ENCODE measurements at places on chromosomes 1 and 21.
A peak's percentile ranks its signal among the peaks of the same experiment; 100 is the strongest.

GRCh38 chr1:119336848-119337247 lies 31.7 kb upstream of the HAO2 start:
- no peak for DNase-seq

GRCh38 chr1:43822040-43822690 lies 111.4 kb upstream of the ARTN start:
- peak; percentile 88 for DNase-seq

- DNase-seq = no peak
Observed at GRCh38 chr1:29490204-29490934, 254.0 kb downstream of the PTPRU start.

DNA sequence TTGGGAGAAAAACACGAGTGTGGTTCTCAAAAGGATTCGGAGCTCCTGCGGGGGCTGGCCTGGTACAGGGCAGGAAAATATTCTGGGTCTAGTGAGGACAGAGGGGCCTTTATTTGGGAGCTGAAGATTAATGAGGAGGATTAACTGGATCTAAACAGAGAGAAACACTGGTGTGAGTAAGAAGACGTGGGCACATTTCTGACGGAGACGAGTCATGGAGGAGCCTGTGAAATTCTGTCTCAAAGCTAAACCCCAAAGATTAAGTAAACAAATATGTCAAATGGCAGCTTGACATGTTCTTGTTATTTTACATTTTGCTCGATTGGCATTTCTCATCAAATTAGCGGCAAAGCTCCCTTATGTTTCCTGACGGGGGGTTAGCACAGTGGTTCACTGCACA lies 12.8 kb downstream of the PROK1 start:
- peak; percentile 20 for DNase-seq

- DNase-seq = no peak
Observed at GRCh38 chr1:13498553-13498952, 15.2 kb downstream of the LRRC38 start.

DNA sequence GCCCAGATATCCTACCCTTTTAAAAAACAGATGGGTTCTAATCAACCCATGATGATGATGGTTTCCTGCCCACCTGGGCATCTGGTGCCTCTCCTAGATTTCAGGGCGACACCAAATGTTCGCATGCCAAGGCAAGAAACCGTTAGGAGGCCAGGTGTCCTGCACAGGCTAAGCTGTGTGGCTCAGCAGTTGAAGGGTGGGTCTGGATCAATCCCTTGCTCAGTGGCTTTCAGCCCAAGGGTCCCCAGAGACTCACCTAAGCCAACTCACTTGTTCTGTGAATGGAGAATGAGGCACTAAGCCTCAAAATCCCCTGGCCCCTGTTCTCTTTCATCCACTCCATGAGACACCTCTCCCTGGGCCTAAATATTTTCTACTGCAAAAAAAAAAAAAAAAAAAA lies 169.1 kb upstream of the EDN2 start:
- DNase-seq = no peak

GRCh38 chr21:42404539-42404938 lies 837 bp downstream of the UBASH3A start:
- DNase-seq = no peak

DNA sequence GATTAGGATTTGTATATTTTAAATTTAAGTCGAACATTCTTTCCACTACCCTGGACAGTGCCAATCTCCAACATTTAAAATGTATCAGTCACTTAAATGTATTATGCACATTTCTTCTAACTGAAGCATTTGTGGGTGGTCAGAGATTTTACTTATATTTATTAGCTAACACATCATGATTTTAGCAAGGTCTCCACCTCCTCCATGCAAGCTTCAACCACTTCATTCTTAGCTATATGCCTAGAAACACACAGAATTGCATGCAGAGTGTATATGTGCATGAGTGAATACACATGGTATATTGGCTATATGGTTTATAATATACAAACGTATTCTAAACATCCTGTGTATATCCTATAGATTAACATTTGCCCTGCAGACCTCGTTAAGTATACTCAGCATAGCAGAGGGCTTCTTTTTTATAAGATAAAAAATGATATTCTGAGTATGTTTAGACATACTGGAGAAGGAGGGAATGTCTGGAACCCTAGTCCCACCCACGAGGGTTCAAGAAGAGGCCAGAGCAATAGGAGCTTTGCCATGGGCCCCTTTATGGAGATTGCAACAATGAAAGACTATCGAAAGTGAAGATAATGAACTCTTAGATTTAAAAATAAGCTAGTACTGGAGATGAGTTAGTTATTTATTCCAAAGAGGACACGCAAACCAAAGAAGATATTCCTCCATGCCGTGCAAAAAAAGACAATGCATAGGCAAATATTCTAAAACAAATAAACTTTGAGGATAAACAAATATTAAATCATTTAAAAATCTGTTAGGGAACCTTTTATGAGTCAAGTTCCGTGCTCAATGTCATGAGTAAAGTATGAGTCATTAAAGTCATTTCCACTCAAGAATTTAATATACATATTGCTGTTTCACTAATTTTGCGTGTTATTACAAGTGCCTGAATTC lies 480.4 kb downstream of the SIPA1L2 start:
- DNase-seq = peak; percentile 53

GRCh38 chr1:96361961-96362360 lies 359.6 kb upstream of the PTBP2 start:
- peak; percentile 50 for DNase-seq

- no peak for DNase-seq
Observed at GRCh38 chr21:15309721-15310120, 244.9 kb upstream of the NRIP1 start.

DNA sequence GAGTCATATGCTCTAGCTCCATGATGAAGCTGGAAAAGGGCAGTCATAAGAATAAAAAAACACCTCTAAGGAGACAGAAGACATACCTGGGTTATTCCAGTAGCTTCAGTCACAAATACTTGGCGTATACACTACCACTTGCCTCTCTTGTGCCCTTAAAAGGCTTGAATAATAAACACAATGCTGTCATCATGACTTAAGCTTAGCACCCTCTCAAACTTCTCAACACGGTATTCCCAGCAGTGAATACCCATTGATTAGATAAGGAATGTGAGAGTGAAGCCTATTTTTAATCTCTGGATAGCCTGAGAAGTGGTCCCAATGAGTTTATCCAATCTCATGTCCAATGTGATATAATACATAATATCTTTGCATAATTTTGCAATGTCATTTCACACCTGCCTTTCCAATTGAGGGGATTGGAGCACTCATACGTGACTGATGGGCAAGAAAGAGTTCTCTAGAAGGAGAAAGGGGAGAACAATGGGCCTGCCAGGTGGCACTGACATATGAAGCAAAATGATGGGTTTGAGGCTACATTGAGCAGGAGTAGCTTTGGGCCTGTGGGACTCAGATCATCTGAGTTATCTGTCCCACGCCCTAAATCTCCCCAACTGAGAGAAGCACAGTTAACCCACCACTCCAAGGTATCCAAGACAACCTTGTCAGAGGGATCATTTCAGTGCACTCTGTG lies 298.6 kb upstream of the DAB1 start:
- no peak for DNase-seq

DNA sequence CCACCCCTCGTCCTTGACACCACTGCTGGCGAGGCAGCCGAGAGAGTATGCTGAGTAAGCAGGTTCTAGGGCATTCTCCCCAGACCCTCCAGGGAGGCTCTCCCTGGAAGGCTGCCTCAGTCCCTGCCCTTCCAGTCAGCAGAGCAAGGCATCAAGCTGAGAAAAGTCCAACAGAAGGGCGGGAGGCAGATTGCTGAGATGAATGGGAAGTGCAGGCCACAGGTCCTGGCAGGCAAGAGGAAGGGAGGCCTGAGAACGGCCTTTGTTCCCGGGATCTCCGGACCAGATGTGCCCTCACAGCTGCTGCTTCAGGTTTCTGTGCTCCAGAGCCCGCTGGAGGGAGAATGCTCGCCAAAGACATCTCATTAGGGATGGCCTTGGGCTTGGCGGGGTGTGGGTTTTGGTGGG lies 270.0 kb upstream of the VAMP3 start:
- no peak for DNase-seq

DNA sequence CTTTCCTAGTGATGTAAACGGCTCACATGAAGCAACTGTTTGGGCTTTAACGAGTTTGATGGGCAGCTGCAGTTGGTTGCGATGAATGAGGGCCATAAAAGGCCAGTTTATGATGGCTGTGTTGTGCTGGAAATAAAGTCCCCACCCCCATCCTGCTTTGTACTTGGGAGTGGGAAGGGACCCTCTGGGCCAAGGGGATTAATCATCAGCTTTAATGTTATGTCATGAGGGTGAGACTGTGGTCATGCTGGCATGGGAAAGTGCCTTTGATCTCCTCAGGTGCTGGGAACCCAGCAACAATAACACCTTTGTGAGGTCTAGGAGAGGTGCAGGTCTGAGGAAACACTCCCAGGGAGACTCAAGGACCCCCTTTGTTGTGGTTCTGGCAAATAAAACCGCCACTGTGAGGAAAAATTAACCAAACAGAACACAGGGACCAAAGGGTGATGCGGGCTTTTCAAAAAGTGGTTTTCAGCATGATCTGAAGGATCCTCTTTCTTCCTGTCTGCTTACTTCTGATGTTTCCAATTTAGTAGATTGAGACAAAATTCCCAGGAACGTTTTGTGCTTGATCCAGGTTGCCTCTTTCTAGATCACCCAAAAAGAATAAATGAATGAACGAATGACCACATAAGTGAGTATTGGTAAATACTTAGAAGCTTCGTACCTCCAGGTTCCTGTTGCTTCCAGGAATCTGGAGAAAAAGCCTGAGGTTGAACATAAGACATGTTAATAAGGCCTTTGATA lies 257.8 kb upstream of the HOOK1 start:
- DNase-seq = no peak

GRCh38 chr1:228314658-228315483 lies 91.8 kb downstream of the TRIM11 start:
- no peak for DNase-seq

DNA sequence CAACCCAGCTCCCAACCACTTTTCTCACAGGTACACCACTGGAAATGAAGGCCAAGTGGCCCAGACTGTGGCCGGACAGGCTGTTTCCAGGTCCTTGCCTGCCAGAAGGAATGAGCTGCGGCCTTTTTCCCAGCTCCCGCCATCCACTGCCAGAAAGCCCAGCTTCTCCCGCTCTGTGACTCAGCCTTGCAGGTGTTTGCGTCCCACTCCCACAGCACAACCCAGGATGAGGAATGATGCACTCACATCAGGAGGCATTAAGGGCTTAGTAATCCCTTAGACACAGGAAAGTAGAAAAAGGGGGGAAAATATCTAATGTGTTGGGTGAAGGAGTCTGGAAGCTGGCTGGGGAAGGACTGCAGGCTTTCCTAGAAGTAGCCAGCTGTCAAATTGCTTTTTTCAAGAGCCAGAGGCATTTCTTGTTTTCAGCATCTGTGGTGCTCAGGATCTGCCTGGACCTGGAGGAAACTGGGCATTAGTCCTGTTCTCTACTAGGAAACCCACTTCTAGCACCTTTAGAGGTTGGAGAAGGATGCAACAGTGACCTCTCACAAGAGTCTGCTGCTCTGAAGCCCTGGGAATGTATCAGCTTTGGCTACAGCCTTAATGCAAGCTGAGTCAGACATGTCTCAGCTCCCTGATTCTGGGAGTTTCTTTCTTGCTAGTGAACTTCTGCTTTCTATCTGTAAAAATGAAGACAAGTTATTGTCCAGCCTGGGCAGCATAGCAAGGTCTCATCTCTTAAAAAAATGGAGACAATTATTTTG lies 13.2 kb upstream of the MAP1LC3C start:
- DNase-seq = no peak

DNA sequence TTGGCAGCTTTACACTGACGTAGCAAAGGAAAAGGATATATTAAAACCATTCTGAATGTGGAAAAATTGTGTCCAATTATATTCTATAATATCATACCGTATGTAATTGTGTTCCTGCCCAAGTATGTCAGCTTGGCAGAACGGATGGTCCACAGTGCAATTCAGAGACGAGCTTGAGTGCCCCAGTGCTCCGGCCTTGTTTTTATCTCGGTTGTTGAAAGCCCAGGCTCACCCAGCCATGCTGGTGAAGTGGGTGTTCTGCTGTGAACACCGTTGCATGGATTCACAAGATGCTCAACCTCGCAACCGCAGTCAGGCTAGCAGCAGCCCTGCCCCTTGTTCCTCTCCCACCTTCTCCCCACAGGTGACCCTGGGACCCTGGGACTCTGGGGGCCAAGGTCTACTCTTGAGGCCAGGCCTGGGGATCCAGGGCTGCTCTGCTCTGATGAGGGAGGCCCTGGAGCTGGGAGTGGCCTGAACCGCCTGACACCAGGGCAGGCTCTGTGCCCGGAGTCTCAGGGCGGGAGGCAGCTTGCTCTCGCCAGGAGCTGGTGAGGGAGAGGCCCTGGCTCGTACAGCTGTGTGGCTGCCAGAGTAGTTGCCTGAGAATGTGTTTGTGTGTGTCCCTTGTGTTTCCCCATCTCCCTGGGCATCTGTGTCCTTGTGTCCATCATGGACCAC lies 11.2 kb downstream of the PTPRF start:
- DNase-seq = peak; percentile 80

- no peak for DNase-seq
Observed at GRCh38 chr1:99849413-99849743, 783 bp upstream of the AGL start.

DNA sequence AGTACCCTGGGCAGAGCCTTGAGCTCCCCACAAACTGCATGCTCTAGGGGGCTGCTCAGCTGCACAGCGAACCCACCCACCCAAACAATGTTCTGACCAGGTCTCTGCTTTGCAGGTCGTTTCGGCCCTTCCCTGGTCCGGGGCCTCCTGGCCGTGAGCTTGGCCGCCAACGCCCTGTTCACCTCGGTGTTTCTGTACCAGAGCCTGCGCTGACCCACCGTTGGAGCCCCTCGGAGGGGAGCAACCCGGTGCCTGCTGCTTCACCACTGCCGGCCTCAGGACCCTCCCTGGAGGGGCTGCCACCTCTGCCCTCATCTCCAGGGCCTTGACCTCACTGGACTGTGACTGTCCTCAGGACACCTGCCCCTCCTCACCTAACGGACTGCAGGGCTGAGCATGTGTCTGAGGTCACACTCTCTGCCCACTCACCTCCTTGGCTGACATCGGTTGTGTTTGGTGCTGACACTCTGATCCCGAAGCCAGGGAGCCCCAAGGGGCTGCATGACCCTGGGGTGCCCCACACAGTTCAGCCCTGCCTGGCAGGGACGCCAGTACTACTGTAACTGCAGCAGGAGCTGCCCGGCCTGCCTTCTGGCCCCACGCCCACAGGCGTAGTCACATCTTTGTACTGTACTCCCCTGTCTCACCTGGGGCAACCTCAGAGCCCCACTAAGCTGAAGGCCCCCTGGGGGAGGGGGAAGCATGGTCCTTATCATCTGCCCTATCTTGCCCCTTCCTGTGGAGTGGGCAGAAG lies 24.3 kb downstream of the TMEM201 start:
- DNase-seq = no peak

DNA sequence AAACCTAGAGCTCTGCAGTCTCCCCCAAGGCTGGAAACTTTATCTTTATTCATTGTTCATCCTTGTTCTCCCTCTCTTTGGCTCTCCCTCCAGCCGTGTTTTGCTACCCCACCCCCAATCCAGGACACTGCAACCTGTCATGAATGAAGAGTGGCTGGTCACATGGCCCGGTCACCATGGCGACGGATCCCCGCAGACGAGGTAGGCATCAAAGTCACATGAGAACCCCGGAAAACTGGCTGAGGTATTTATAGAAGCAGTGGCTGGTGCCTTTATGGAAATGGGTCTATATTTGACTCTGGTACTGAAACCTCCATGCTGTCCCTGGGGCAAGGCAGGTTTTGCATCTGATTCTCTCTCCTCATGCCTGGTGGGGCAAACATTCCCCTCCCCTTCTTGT lies 13.4 kb upstream of the SLC6A17 start:
- no peak for DNase-seq
